ENCODE measurements at places on chromosomes 6 and 20. TPM values are rescaled to one million over a fixed set of nuclear protein-coding genes. Genes with fewer than 3 reads are reported as not detected.

Gene BPIFB1
- total RNA-seq: not detected

Gene MYLK2
- 0.69 TPM for total RNA-seq

Gene COL10A1
- total RNA-seq: not detected

GRCh38 chr20:34045930-34046725 lies 52.4 kb downstream of the RALY start:
- H3K27ac ChIP-seq: no peak overlapping the region
- H3K27me3 ChIP-seq: peaks cover 5% of the 10 kb centered on the region
- H3K36me3 ChIP-seq: no peaks in the 10 kb centered on the region
- DNase-seq: no peak
- peaks cover 56% of the 10 kb centered on the region for H3K4me1 ChIP-seq

- H3K27ac ChIP-seq: no peak overlapping the region
- no peaks in the 10 kb centered on the region for H3K27me3 ChIP-seq
- DNase-seq: no peak
- H3K4me1 ChIP-seq: no peaks in the 10 kb centered on the region
- peaks cover 5% of the 10 kb centered on the region for H3K36me3 ChIP-seq
Measured at GRCh38 chr6:17536586-17536985, 63.5 kb upstream of the FAM8A1 start.

Measured in glutamatergic neuron (in vitro differentiated cells).